ENCODE measurements at places on chromosomes 11 and 22.

- DNase-seq: no peak
Observed at GRCh38 chr22:27386186-27386585, 415.4 kb downstream of the MN1 start.

DNA sequence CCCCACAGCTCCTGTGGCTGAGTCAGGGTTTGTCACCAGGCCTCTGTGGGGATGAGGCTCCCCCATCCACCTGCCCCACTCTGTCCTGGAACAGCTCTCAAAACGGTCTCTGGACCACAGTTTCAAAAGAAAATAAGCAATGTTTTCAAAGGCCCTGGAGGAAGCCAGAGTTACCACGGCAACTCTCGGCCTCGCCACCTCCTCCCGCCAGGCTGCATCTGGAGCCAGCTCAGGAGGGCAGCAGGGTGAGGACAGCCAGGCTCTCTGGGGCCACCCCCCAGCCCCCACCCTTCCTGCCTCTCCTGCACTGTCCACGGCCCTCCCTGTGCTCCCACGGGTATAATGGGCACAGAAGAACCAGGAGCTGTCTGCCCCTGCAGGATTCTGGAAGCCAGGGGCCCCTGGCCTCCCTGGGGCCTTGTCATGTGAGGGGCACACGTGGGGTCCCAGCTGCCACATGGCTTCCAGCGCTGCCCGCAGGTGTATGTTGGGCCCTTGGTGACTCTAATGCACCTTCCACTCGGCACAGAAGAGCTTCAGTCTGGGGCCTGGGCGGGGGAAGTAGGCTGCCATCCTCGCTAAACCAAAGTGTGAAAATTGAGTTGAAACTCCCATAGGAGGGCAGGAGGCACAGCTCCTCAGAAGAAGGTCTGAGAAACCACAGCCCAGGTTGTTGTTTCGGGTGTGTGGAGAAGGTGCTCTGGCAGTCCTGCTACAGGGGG is 10.3 kb downstream of the CD81 start:
- DNase-seq: no peak

DNA sequence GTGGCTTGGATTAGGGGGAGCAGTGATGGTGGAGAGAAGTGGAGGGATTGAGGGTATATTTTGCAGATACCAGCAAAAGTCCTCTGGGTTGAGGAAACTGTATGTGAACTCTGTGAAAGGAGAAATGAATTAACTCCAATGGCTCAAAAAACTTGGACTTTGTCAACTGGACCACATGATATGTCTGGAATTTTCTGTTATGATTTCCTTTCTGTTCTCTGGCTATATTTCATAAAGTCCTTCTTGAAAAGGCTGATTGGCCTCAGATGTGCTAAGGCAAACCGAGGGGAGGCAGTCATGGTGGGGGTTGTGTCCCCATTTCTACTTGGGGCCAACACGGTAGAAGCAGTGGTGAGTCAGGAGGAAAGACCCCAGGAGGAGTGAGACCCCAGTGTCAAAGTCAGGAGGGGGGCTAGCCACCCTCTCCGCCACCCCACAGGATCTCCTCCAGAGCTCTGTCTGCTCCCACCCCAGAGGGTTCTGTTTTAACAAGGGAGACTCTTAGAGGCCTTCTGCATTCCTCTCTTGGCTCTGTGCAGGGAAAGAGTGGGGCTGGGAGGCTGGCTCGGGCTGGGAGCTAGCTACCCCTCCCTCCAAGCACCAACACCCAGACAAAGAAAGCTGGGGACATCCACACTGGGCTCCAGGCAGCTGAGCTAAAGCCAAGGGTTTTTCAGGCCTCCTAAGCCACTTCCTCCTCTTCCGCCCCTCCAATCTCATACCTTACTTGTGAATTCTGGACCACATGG is 13.8 kb downstream of the CHRDL2 start:
- no peak for DNase-seq

DNA sequence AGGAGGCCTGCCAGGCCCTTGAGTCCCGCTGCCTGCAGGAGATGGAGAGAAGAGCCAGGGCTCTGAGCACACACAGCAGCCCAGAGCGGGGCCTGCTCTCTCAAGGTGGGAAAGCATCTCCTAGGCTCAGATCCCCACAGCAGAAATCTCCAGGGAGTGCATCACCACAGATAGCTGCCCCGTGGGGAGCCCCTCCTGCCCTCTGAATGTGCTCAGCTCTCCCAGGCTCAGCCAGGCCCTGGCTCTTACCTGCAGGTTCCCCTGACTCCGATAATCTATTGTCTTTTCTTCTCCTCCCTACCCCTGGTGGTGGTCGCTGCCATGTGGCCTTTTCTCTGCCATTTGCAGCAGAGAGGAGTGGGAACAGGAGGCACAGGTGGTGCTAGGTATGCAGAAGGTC is 49.9 kb downstream of the BTG4 start:
- DNase-seq: no peak

DNA sequence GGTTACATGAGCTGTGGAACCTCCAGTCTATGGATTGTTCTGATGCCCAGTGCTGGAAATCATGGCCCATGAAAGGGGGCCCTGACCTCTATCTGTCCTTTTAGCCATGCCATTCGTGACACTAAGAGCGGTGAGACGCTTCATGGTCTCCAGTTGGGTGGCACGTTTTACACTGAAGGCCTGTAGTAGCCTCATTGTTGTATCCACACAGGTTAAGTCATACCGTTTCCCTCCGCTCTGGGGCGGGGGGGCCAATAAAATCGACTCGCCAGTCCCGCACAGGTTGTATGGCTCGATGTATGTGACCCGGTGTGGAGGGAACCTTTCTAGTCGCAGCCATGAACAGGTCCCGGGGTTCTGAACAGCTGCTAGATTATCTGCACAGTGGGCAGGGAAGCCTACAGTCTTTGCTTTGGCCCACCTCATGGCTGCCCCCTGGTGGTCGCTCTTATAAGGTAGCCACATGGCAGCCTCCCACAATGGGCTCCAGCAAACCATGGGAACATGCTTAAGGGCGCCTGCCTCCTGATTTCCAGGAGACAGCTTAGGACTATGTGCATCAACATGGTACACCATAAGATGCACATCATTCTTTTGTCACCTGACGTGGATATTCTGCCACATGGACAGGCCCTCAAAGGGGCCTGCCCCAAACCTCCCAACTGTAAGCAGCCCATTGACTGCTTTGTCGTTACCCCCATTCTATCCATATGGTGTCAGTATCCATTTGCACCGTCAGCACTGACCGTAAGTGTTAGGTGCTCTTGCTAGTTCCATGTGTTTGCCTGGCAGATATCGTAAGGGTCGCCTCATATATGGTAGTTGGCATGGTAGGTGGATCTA is 19.7 kb upstream of the APOL3 start:
- DNase-seq: peak; percentile 90

- DNase-seq: no peak
Observed at GRCh38 chr22:42296381-42296853, 26.0 kb upstream of the TCF20 start.

DNA sequence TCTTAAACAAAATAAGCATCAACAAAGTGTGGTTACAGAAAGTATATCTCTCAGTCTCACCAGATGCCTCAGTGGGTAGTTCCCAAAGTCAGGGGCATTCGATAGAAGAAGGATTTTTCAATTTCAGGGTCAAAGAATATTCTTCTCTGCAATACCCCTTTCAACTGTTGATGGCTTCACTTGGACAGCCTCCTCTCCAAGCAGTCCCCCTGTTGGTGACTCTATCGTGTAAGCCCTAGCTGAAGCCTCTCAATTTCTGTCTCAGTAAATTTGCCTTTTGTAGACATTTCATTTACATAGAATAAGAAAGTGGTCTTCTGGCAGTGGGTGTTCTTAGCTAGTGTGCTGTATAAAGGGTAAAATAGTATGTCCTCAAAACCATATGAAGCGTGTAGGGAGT is 11.3 kb upstream of the CCDC83 start:
- DNase-seq: no peak

DNA sequence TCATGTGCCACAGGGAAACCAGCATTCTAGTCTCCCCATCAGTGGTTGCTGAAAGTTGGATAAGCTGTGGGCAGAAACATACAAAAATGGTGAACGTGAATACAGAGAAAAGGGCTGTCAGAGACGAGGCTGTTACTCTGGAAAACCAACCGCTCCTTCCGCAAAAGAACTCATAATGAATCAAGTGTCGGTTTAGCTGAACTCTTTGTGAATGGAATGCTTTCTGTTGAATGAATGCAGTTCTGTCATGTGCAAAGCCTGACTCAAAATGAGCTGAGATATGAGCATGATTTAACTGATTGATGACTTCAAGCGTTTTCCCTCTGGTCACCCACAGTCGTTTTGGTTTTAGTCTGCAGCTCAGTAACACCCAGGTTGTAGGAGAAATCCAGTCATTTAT is 298.3 kb downstream of the ETS1 start:
- no peak for DNase-seq

DNA sequence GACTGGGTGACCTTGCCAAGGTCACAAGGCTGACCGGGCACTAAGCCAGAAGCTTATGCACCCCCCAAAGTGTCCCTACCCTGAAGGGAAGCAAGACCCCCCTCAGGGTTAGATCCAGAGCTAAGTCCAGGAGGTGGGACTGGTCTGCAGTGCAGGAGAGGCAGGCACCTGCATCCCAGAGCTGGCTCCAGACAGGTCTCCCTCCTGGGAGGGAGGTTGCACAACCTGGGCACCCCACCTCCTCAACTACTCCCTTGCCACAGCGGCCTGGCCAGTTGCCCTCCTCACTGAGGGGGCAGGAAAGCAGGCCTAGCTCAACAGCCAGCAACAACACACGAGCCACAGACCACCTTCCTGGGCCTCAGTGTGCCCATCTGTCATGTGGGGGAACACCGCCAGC is 75.0 kb upstream of the TCF20 start:
- DNase-seq: no peak

DNA sequence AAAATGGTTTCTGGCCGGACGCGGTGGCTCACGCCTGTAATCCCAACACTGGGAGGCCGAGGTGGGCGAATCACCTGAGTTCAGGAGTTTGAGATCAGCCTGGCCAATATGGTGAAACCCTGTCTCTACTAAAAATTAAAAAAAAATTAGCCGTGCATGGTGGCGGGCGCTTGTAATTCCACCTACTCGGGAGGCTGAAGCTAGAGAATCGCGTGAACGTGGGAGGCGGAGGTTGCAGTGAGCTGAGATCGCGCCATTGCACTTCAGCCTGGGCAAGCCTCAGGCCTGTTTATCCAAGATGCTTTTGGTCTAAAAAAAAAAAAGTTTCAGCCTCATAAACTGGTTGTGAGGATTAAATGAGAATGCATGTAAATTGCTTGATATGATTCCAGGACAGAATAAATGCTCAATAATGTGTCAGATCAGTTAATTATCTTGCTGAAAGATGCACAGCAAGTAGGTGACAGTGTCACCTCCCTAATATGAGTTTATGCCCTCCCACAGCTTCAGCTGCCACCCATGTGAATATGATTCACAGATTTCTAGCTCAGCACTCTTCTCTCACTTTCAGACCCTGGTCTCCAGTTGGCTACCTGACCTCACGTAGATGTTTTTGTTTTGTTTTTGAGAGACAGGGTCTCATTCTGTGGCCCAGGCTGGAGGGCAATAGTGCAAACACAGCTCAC is 1.1 kb upstream of the ALG8 start:
- no peak for DNase-seq

DNA sequence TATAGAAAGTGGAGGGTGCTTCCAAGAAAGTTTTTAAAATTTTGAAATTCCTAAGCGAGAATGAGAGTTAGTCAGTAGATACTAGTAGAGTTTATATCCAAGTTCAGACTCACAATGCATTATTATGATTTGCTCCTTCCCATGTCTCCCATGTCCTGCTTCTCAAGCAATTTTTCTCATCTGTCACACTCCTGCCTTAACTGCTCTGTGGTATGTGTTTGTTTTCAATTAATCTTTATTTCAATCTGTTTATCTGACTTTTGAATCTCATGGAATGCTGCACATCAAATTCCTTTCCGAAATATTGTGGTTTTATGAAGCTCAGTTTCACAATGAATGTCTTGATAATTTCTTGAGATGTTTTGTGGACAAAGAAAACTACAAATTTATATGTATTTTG is 18.1 kb downstream of the THY1 start:
- DNase-seq: no peak

- no peak for DNase-seq
Observed at GRCh38 chr11:60916669-60917206, 2.8 kb downstream of the TMEM109 start.

DNA sequence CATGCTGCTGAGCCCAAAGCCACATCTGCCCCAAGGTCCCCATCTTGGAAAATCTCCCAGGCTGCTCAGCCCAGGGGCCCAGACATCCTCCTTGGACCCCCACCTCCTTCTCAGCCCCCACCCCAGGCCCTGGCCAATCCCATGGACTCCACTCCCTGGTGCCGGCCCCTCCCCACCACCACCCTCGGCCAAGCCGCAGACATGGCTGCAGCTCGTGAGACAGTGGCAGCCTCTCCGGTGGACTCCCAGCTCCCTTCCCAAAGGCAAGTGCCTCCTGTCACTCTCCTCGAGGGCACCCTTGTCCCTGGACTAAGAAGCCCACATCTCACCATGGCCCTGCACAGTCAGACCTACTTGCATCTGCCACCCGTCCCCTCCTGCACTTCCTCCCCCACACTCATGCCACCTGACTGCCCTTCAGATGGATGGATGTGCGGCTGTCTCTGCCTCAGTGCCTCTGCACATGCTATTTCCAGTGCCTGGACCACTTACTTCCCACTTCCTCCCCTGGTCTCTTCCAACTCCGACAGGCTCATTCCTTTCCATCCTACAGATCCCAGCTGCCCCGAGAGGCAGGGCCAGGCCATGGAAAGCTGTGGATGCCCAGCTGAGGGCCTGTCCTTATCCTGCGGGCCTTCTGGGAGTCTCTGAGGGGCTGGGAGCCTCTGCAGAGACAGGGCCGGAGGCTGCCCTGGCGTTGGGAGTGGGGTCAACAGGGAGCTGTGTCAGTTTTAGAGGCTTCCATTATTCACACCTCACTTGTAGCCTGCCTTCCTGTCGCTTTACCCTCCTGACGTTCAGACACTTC is 25.5 kb upstream of the RFPL3 start:
- no peak for DNase-seq
